ENCODE measurements at places on chromosomes 6 and 20. TPM values are rescaled to one million over a fixed set of nuclear protein-coding genes. Genes with fewer than 3 reads are reported as not detected.

Gene ECT2L
- total RNA-seq: not detected

Gene PTK7
- total RNA-seq: 11.4 TPM

Gene ENPP1
- 67.0 TPM for total RNA-seq

Gene FAM184A
- 6.6 TPM for total RNA-seq

Gene OR2H2
- total RNA-seq: not detected

Gene KCNB1
- total RNA-seq: 24.5 TPM

Gene LY6G5C
- total RNA-seq: not detected

Gene CNKSR3
- total RNA-seq: 2.4 TPM

Gene GSTA2
- total RNA-seq: not detected

Gene TAGAP
- total RNA-seq: 6.6 TPM

Gene ADGRG6
- total RNA-seq: 25.8 TPM

Gene TLDC2
- total RNA-seq: not detected

Gene FABP7
- total RNA-seq: not detected

Gene SLC17A9
- total RNA-seq: 0.38 TPM
